ENCODE measurements at places on chromosomes 7 and 10.
A peak's percentile ranks its signal among the peaks of the same experiment; 100 is the strongest.

GRCh38 chr7:50491209-50491608 lies 41.1 kb upstream of the FIGNL1 start:
- no peak for DNase-seq

GRCh38 chr7:90830308-90830707 lies 234.2 kb downstream of the CDK14 start:
- DNase-seq: no peak

DNA sequence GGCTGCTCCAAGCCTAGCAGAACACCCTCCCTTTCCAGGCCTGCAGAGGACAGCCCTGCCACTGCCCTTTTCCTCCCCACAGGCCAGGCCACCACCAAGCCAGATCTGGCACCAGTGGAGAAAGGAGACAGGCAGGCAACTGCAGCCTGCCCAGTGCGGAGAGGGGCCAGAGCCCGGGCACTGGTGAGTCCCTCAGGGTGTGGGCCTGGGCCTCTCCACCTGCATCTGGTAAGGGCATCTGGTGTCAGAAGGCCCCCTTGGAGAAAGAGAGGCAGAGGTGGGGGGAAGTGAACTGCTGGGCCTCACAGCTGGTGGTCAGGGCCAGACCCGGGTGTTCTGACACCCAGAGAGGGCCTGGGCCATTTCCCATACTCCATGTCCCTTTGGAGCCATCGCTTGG lies 27.9 kb downstream of the ZNF783 start:
- DNase-seq: no peak

DNA sequence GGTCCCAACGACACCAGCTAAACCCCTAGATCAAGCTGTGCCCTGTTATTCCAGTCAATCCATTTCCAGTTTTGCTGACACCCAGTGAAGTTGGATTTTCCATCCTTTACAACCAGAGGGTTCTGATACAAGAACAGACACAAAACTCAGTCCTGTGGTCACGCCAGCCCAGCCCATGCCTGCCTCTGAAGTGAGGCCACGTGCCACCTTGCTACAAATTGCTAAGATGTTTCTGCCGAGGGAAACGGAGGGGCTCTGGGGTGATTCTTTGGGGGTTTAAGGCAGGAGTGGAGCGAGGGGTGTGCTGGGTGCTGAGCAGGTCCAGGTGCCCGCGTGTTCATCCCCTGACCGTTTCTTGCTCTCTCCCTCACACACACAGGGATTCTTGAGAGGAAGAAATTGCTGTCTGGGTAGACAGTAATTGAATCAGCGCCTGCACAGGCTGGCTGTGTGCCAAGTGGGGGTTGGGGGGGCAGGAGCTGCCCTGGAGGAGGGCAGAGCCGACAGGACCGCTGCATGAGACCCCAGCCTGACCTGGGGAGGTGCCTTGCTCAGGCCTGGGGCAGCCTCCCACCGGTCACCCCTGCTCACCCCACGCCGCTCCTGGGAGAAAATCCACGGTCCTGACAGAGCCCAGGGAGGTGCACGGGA lies 38.1 kb downstream of the ADAP1 start:
- no peak for DNase-seq

DNA sequence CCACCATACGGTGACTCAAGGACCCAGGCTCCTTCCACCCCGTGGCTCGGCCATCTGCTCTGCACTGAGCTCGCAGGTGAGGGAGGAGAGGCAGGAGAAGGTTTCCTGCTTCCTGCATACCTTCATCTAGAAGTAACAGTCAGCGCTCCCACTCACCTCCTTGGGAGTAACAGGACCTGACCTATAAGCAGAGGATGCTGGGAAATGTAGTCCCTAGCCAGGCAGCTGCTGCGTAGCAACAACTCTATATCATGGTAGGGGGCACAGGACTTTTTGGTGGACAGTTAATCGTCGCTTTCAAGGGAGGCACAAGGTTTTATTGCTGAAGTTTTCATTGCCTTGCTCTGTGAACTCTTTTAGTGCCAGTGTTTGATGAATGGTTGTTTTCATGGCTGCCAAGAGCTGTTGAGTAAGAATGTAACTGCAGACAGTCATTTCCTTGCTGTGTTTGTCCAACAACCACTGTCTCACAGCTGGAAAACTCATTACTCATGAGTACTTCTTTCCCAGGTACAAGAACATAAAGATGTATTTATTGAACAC lies 10.2 kb upstream of the ZFYVE27 start:
- peak; percentile 46 for DNase-seq

DNA sequence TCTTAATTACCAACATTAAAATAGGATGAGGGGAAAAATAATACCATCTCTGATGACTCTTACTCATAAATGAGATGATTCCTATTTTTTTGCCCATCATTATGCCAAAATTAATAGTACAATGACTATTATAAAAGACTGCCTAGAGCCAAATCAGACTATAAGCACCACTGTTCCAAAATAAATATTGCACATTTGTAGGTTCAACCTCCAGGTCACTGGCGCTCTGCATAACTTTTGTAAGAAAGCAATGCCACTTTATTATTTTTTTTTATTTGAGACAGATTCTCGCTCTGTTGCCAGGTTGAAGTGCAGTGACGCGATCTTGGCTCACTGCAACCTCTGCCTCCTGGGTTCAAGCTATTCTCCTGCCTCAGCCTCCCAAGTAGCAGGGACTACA lies 142.5 kb upstream of the SP8 start:
- no peak for DNase-seq

GRCh38 chr7:144776447-144776846 lies 59.4 kb downstream of the TPK1 start:
- DNase-seq: no peak

DNA sequence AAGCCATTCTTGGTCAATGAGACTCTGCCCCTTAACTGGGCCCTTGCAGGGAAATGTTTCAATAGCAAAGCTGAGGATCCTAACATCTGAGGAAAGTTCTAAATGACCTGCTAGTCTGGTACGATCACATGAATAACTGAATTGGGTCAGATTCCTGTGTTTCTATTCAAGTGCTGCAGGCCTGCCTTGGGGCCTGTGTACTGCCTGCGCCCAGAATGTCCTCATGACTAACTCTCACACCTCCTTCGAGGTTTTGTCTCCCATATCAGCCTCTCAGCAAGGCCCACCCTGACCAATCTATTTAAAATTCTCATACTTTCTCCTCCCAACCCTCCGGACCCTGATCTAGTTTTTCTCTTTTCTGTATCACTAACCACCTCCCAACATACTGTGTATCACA lies 4.4 kb downstream of the JAZF1 start:
- no peak for DNase-seq

DNA sequence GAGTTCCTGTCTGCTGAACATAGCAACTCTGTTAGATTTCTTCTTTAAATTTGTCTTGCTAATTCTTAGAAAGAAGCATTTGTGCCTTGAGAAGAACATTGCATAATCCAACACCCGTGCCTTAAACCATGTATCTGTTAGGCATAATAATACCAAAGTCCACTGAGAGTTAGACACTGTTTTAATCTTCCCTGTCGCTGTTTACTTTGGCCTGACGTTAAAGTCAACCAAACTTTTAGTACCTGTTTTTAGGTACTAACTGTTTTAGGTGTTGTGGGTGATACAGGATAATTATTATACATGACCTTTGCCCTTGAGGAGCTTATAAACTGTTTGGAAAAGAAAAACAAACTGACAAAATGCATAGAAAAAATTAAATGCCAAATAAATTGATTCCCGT lies 43.6 kb downstream of the KLHDC10 start:
- DNase-seq: no peak

GRCh38 chr10:127048630-127049029 lies 143.4 kb downstream of the DOCK1 start:
- DNase-seq: no peak

DNA sequence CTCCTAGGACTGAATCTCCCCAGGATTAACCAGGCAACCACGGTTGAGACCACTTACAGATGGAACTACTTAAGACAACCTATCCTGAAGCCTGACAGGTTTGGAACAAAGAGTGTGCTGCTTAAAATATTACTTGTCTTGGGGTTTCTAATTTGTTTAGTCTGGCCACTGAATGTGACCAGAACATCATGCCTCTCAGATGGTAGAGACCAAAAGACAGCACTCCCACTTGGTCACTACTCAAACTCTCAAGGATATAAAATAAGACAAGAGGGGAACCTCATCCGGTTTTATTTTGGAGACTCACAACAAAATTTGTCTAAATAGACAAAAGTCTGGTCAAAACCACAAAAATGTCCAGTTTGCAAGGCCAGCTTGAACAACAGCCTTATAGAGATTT lies 15.3 kb downstream of the MRPL32 start:
- no peak for DNase-seq

- no peak for DNase-seq
Observed at GRCh38 chr7:44447874-44448425, 42.5 kb downstream of the NUDCD3 start.

GRCh38 chr7:46468753-46469356 lies 547.8 kb upstream of the IGFBP3 start:
- no peak for DNase-seq

DNA sequence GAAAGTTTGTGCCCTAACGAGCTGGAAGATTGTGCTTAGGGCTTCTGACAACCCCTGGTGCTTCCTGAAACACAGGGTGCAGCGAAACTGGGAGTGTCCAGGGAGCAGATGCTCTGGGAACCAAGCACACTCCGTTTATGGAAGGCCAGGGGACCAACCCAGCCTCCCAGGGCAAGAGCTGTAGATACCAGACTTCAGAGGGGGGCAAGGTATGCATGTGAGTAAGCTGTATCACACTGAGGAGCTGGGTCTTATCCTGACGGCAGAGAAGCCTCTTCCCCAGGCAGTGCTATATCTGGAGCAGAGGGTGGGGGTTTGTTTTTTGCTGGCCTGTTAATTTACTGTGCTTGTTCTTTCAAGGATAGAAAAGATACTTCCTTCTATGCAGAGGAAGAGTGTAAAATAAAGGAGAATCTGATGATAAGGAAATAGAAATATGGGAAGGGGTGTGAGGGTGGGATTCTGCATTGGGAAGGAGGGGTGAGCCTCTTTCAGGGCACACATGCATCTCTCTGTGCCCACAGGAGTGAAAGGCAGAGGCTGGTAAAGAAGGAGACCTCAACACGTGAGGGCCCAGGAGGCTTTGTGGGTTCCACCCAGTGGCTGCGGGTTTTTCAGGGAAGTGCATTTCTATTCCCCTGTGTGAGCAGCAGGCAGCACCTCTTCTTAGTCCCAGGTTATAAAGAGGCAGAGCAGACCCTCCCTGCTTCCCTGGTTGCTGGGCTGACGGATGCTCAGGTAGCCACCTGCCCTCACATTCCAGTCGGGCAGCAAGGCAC lies 314.1 kb downstream of the TCERG1L start:
- no peak for DNase-seq

- no peak for DNase-seq
Observed at GRCh38 chr7:31775556-31775955, 88.5 kb downstream of the PPP1R17 start.

- no peak for DNase-seq
Observed at GRCh38 chr10:70551466-70551865, 51.1 kb downstream of the PRF1 start.

GRCh38 chr7:110854651-110855050 lies 236.3 kb upstream of the LRRN3 start:
- DNase-seq: no peak

DNA sequence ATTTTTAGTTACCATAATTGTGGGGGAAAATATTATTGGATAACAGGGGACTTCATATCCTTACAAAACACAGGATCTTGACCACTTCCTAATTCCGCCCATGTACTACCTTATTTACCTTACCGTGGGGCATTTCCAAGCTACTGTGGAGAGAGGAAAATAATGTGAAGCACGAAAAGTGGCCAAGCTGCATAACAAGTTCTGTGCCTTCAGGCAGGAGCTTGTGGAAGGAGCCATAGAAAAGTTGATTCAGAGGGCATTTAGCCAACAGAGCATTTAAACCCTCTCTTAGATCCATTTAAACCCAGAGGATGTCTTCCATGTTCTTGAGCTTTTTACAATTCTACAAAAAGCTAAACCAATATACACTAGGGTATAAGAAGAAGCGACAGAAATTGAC lies 41.6 kb downstream of the DNAJB9 start:
- no peak for DNase-seq

- DNase-seq: no peak
Observed at GRCh38 chr7:36795451-36796021, 71.2 kb upstream of the AOAH start.

DNA sequence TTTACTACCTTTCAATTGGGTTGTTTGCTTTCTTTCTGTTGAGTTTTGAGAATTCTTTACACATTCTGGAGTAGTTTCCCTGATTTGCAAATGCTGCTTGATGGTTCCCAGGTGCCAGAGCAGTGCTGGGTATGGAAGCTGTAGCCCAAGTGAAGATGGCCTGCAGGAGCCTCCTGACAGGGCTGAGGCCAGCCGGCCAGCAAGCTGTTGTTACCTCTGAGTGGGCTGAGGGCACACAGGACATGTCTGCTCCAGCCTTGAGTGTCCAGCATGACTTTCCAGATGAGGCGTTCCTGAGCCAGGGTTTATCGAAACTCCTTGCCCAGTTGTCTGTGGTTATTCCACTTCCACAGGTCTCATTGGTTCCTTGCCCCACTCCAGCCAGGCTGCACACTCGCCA lies 164.6 kb upstream of the TNS3 start:
- DNase-seq: no peak

GRCh38 chr10:59774451-59774850 lies 21.2 kb upstream of the MRLN start:
- no peak for DNase-seq

DNA sequence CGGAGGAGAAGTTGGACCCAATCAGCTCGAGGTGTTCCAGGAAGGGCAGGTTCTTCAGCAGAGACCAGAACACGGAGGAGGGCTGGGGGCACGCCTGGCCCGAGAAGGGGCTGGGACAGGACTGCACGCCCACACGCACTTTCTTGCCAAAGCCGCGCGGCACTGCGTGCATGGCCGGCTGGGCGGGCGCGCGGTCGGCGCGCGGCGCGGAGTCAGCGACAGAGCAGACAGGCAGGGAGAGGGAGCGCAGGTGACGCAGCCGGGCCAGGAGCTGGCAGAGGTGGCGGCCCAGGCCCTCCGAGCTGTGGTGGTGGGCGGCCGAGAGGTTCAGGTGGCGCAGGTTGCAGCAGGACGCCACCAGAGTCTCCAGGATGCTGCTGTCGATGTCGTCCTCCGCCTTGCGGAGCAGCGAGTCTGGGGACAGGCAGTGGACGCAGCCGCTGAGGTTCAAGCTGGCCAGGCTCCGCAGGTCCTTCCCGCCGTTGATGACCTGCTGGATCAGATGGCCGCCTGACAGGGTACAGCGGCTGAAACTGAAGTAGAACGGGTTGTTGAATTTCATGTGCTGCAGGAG lies 77.2 kb upstream of the TNRC18 start:
- no peak for DNase-seq

DNA sequence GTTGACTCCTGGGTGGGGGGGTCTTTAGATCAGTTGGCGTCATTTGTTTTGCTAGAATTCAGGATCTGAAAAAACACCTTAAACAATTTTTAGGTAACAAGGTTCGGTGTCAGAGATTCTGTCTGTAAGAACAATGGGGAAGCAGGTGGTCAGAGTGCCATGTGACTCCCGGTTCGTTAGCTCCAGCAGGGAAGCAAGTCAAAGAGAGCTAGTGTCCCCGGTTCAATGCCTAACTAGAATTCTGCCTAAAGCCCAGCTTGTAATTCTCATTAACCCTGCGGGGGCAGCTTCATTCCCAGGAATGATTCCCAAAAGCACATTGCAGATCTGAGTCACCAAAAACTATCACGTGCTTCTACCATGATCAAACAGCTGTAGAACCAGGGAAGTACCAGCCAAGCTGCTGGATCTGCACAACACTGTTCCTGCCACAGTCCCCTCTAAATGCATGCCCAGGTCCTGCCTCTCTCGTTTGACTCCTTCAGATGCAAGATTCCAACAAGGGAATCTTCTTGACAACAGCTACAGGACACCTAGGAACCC lies 664.3 kb upstream of the CELF2 start:
- no peak for DNase-seq
